ENCODE measurements at places on chromosomes 2 and 18.

DNA sequence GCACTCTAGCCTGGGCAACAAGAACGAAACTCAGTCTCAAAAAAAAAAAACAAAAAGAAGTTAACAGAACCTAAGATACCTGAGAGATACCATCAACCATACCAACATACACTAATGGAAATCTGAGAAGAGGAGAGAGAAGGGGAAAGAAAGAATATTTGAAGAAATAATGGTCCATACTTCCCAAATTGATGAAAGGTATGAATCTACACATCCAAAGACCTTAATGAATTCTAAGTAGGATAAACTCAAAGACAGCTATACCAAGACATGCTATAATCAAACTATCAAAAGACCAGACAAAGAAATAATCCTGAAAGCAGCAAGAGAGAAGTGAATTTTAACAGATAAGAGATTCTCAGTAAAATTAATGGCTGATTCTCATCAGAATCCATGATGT lies 109.6 kb downstream of the TRABD2A start:
- DNase-seq = no peak

DNA sequence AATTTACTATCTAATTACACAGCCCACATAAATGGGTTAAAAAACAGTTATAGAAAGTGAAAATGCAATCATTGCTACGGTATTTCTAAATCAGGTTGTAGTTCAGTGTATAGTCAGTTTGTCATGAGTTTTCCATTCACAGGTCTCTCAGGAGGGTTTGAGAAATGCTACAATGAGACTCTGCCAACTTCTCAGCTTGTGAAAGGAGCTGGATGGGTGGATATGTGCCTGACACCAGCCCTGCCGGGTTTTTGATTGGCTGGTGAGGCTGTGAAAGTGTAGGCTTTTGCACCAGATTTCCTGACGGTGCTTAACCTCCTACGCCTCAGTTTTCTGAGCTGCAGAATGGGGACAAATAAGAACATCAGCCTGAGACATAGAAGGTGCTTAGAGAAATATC lies 102.6 kb upstream of the SMIM21 start:
- no peak for DNase-seq

- no peak for DNase-seq
Observed at GRCh38 chr2:15582710-15583357, 8.8 kb upstream of the DDX1 start.

DNA sequence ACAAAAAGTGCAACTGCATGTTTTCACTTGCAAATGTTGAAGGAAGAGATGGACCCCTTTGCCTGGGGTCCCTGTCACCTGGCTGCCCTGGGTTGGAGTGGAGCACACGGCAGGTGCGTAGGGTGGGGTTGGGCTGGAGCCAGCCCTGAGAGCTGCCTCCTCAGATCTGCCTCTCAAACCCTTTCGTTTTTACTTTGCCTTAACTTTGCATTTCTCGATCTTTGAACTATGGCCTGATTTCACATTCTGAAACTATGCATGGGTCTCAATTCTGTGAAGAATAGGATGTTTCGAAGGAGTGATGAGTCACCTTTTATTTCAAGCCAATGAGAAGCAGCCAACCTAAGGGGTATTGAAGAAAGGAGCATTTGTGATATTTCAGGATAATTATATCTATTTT lies 132.8 kb downstream of the ACOXL start:
- peak; percentile 56 for DNase-seq

DNA sequence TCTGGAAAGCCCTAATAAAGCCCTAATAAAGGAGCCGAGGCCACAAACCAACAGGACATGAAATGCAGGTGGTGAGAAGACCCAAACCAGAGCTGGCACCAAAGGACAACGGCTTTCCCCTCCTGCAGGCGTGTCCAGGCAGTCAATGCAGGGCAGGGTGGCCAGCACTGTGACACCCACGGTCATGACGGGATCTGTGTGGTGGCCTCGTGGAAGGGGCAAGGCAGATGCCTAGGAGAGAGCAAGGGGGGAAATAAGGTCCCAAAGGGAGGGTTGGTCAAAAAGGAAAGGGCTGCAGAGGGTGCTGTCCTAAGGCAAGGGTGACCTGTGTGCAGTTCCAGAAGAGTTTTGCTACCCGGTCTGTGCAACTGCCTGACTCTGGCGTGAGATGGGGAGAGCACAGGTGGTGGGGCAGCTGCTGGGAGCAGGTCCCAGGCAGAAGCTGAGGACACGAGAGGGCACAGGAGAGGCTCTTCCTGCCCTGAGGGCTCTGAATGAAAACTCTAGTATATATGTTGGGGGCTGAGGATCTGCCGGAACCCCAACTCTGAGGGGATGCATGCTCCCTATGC lies 156.7 kb downstream of the TPO start:
- no peak for DNase-seq

DNA sequence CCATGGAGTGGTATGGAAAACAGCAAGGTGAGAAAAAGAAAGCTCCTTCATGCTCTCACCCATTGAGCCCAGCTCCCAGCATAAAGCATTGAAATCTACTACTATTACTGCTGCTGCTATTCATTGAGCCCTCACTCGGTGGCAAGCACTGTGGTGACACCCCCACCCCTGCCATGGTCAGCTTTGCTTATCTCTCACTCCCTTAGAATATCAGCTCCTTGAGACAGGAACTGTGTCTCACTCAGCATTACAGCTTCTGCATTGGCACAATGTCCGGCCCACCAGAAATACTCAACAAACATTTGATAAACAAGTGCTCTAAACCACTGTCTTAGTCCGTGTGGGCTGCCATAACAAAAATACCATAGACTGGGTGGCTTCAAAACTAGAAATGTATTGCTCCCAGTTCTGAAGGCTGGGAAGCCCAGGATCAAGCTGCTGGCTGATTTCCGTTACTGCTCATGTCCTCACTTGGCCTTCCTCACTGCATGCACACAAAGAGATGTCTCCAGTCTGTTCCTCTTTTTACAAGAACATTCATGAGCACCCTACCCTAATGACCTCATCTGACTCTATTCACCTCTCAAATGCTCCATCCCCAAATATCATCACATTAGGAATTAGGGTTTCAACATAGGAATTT lies 116.3 kb downstream of the ZBTB7C start:
- DNase-seq = no peak

Measured in T-helper 2 cell treated with Interferon-gamma antibody and Interleukin-4, amounts not matched to agents 5 μg/mL and 100 μg/mL, for 36 hours (primary cell).